Activated CD4-positive, alpha-beta T cell treated with anti-CD3 and anti-CD28 coated beads, Interleukin-2, amount 50 U/mL, for 4 hours (primary cell): ENCODE measurements at places on chromosomes 7 and 10.
A peak's percentile ranks its signal among the peaks of the same experiment; 100 is the strongest.

- no peak for DNase-seq
These were observed 197.9 kb upstream of the KLF6 start for GRCh38 chr10:3982746-3983442.

DNA sequence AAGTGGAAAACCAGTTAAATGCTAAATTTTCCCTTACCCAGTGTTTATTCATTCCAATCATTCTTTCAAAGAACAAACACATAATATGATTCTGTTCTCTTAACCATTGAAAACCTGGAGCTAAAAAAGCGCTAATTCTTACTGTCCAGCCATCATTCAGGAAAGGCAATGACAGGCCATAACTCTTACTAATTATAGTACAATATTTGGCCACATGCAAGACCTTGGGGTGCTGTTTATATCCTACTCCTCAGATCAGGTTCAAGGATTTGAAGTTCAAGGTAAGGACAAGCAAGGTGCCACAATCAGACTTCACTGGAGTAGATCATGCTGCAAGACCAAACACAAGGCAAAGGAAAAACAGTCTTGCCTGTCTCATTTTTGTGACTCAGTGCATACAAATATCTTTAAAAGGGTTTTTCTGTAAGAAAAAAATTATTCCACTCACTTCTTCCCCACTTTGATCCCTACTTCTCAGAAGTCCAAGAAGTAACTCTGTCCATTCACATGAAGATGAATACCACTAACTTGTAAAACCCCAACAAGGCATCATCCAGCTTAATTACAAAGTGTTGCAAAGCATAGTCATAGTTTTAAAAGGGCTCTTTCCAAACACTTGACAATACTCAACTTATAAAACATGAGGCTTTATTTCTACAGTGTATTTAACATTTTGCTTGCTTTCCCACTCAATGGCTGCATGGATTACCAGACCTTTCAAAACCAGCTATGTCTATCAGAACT, 153.0 kb downstream of the DOCK4 start:
- DNase-seq, result no peak

DNA sequence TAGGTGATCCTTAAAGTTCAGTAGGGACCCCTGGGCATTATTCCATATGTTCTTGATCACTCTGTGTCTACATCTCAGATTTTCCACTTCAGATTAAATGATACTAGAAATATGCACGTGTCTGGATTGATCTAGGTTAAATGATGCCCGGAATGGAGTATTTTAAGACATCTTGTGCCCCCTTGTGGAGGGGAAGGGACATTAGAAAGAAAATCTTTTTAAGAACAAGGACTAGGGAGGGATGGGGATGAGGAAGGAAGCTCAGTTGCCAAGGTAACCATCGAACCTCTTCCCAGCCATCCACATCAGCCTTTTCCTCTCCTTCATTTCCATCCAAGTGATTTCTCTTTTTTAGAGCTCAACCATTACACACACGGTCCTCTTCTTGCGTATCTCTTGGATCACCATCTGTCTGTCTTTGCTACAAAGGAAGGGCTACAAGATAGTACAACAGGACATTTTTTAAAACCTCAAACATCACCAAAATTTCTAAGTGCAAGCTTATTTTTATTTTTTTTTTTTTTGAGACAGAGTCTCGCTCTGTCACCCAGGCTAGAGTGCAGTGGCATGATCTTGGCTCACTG, 40.5 kb downstream of the PRSS2 start:
- DNase-seq, result no peak

- DNase-seq, result peak; percentile 35
These were observed 3.3 kb upstream of the CUEDC2 start for GRCh38 chr10:102435529-102436233.

GRCh38 chr7:155943251-155943899, 131.1 kb upstream of the SHH start:
- no peak for DNase-seq

GRCh38 chr10:62724465-62724864, 80.1 kb upstream of the ADO start:
- DNase-seq, result no peak

DNA sequence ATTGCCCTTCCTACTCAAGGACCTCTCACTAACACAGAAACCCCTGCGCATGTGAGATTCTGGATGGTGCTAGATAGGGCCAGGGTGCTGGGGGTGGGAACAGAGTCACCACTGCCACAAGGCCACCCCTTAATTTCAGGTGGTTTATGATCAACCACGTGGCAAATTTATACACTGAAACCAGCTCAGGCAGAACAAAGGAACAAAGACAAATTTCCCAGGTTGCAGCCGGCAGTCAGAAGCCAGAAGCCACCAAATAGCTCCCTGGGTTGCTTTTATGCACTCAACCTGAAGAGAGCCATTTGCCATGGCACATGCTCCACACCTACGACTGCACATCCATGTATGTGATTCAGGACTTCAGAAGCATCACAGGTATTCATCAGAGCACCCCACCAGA, 2.5 kb downstream of the VOPP1 start:
- DNase-seq, result no peak

GRCh38 chr10:114479307-114479706, 75.0 kb upstream of the AFAP1L2 start:
- no peak for DNase-seq

DNA sequence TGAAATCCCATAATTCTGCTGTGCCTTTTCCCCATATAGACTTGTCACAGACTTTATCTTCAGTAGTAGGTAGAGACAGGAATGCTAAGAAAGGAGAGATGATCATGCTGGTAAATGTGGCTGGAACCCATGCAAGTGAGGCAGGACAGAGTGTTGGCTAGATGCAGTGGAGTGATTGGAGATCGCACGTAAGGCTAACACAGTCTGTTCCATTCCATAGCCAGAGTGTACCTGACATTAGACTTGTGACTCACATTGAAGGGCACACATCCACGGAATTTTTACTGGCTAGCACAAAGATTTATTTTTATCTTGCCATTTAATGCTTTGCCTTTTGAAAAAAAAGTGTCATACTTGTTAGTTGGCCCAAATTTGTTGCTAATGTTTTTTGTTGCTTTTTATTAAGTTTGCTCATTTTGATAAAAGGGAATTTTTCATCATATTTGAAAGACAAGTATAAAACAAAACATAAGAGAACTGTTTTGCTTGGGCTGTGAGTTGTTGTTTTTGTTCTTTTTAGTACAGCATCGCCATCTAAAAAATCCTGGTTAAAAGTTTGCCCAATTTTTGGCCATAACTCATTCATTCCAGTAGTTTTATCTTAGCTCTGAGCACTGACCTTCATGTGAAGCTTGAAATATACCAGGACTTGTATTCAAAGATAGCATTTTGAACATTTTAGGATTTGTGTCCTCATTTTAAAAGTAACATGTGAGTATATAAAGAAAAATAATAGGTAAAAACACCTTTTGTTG, 81.0 kb downstream of the CPED1 start:
- no peak for DNase-seq

DNA sequence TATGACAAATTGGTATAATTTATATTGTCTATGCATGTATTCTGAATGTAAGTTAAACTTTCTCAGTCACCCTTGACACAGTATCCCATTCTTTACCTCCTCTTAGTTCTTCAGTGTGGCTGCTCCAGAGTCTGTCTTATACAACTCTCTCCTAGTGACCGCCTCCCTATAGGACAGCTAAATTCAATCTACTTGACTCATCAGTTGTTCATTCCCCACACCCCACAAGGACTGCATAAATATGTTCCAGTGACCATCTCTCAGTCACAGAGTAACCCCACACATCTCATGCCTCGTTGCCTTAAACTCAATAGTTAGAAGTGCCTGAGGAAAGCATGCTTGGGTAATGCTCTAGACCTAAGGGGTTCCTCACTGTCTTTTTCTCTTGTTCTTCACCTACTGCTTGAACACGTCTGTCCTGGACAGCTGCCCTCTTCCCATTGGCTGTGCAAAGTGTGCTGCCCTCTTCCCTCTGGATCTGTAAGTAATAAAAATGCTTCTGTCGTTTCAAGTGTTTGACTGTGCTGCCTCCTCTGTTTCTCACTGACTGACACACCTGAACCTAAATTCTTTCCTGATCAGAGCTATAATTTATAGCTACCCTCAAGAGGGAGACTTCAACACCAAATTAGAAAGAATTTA, 494.6 kb upstream of the GRM3 start:
- DNase-seq, result no peak

GRCh38 chr7:45919993-45920459, 1.0 kb downstream of the IGFBP3 start:
- no peak for DNase-seq

DNA sequence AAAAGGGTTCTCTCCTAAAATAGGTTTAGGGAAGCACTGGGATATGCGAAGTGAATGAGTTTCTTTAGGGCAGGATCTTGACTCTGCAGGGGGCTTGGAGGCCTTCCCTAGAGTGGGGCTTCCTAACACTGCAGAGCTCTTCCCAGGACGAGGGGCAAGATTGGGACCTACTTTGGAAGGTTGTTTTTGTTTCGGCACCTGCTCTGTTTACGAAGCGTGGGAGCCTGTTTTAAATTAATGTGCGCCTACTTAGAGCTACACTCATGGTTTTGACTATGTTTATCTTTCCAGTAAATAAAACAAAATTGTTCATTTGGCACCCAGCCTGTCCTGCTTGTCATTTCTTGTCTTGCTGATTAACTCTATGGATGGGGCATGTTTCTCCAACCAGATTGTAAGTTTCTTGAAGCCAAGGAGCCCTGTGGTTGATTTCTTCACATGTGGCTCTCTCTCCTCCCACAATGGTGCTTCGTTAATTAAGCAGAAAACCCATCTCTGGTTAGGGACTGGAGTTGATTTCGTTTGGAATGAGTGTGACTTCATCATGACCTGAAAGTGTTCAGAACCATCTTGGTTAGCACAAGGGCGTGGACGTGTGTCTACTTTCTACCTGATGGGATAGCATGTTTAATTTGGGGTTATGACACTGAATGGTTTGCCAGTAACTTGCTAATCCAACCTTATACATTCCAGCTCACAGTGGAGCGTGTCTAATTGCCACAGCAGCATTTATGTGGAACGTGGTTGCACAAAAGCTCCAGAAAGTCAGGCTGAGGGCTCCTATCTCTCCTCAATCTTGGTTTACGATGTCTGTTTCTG, 98.1 kb downstream of the TCF7L2 start:
- DNase-seq, result no peak

GRCh38 chr7:31442626-31443025, 71.3 kb upstream of the ITPRID1 start:
- no peak for DNase-seq

- no peak for DNase-seq
These were observed 77.5 kb upstream of the GDF10 start for GRCh38 chr10:47222461-47222860.

- no peak for DNase-seq
These were observed 4.2 kb upstream of the NT5C3A start for GRCh38 chr7:33066771-33067170.

- peak; percentile 20 for DNase-seq
These were observed 106.4 kb downstream of the ZRANB1 start for GRCh38 chr10:125048094-125048864.

DNA sequence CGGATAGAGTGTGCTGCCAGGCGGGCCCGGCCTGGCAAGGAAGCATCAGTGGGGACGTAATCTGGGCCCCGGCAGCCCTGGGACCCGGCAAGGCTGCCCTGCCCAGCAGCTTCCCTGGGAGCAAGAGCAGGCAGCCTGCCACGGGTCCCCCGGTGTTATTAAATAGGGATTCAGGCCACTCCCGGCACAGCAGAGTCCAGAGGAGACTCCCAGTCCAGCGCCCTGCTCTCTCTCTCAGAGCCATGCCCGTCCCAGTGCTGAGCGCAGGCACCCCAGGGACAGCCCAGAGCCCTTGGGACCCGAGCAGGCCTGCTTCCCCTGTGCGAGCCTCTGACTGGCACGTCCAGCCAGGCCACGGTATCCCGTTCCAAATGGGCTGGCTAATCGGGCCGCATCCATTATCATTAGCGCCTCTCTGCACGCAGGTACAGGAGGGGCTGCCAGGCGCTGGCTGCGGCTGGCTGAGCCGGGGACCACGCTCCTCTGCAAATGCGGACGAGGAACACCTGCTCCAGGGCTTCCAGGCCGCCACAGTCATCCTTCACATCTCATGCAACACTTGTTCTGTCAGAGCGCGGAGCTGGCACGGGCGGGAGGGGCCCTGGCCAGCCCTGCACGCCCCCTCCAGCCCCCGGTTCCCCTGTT, 344.2 kb upstream of the MKI67 start:
- DNase-seq, result no peak

DNA sequence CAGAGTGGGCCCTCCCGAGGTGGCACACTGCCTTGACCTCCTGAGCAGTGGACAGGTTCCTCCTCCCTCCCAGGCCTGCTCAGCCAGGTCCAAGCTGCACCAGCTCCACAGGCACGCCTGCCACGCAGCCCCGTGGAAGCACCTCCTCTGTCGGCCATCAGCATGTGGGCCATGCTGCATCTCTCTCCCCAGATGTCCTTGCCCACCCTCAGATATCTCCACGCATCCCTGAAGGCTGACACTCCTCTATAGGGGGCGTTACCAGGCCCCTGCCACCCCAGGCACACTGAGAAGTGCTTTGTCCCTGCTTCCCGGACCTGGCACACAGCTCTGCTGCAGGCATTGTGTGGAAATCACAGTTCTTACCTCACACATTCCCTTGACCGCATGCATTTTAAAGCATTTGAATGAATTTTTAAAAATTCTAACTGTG, 598.5 kb downstream of the SDK1 start:
- no peak for DNase-seq

- peak; percentile 38 for DNase-seq
These were observed 2.5 kb downstream of the TRIM8 start for GRCh38 chr10:102646610-102647442.

GRCh38 chr10:129161150-129161549, 305.9 kb upstream of the MGMT start:
- DNase-seq, result no peak

- DNase-seq, result no peak
These were observed 23.4 kb upstream of the NPS start for GRCh38 chr10:127525686-127526085.

DNA sequence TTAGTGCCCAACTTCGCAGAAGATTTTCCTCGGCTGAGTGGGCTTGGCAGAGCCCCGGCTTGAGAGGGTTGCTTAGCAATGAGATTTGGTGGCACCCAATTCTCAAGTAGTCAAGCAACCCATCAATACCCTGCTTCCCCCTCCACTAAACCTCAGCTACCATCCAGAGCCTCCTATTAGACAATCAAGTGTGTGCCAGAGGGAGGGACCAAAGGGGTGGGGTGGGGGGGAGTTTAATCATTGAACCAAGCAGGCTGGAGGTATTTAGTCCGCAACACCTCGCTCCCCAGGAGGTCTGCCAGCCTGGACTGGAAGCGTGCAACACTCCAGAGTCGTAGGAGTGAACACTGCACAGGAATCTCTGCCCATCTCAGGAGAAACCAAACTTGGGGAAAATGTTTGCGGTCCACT, at the start of gene HKDC1:
TSS of gene HKDC1 (plus strand) at position 292 of the 411 bp plus-strand sequence. CDS start at position 396, 104 bp downstream.
- no peak for DNase-seq
